ENCODE measurements at places on chromosomes 4 and X.

DNA sequence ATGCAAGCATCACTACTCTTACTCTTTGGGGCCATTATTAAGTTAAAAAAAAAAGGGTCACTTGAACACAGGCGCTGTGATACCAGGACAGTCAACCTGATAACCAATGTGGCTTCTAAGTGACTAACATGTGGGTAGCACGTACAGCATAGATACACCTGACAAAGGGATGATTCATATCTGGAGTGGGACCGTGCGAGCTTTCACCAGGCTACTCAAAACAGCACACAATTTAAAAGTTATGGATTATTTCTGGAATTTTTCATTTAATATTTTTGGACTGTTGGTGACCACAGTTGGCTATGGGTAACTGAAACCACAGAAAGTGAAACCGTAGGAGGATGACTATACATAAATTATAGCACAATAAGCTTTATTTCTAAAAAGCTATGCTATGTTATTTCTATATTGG, 113.8 kb upstream of the STIM2 start:
- ATAC-seq, result peak; percentile 100

DNA sequence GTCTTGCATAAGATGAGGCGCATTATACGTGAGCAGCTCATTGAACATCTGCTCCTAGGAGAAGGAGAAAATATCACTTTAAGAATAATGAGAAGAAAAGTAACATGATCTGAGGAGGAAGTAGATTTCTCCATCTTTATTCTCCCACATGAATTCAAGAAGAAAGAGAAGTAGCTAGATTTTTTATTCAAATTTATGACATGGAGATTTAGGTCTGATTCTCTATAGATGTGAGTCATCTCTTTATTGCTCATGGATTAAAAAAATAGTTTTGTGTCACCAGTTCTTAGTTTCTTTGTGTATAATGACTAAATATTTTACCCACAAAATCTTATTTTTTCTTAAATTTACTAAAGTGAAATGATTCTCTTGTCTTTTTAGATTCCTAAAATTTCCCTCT, 40.4 kb downstream of the HPGDS start:
- no peak for ATAC-seq

- no peak for ATAC-seq
Measured at GRCh38 chrX:14359316-14359715, 170.0 kb upstream of the GLRA2 start.

- ATAC-seq, result no peak
Measured at GRCh38 chr4:79241846-79242245, 84.0 kb downstream of the NAA11 start.

DNA sequence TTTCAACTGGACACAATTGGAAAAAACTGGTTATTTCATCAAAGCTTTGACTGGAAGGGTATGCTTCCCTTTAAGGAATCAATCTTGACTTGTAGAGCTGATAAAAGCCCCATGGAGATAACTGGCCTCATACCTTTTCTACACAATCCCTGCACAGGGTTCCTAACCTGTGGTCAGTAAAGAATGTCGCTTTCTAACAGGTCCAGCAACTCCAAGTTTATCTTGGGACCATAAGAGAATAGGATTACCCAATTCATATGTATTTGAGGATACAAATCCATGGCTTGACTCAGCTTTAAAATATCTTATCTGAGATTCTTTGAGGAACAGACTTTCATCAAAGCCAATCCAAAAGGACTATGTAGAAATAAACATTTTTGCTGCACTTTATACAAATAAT, 1399.8 kb upstream of the PABPC4L start:
- ATAC-seq, result no peak

DNA sequence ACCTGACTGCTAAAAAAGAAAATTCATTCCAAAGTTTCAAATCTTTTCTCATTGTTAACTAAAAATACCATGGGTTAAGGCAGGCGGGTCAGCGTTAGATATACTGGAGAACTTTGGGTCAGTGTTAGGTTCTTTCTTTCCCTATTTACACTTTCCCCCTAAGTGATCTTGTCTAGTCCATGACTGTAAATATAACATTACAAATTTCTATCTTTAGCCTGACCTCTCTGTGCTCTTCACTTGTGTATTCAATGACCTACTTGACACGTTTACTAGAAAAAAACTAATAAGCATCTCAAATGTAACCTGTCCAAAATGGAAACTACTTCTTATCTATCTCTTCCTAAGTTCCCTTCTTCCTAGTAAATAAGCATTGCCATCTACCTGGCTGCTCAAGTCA, 95.3 kb downstream of the JADE1 start:
- ATAC-seq, result no peak

DNA sequence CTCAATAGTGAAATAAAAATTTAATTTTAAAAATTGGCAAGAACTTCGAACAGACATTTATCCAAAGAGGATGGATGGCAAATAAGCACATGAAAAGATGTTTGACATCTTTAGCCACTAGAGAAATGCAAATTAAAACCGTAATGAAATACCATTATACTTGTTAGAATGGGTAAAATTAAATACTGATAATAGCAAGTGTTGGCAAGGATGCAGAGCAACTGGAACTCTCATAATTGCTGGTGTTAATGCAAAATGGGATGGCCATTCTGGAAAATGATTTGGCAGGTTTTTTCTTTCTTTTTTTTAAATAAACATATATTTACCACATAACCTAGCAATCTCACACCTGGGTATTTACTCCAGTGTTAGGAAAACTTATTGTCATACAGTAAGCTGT, 51.7 kb downstream of the HERC3 start:
- no peak for ATAC-seq

- no peak for ATAC-seq
Measured at GRCh38 chrX:50431623-50432022, 39.0 kb downstream of the DGKK start.

DNA sequence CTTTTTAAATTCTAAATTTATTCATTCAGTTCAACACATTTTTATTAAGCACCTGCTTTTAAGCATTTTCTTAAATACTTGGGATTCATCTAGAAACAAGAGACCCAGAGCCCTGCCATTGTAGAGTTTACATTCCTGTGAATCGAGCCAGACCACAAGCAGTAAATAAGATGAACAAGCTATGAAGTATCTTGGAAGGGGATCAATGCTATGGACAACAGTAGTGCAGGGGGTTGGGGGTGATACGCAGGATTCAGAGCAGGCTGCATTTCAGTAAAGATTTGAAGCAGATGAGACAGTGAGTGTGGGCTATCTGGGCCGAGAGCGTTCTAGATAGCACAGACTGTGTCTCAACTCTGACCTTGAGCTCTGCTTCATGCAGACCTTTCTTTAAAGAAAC, 35.1 kb downstream of the CLDN22 start:
- no peak for ATAC-seq

- ATAC-seq, result no peak
Measured at GRCh38 chr4:18508786-18509185, 487.2 kb upstream of the LCORL start.

- no peak for ATAC-seq
Measured at GRCh38 chr4:26071688-26072087, 157.7 kb downstream of the SMIM20 start.

DNA sequence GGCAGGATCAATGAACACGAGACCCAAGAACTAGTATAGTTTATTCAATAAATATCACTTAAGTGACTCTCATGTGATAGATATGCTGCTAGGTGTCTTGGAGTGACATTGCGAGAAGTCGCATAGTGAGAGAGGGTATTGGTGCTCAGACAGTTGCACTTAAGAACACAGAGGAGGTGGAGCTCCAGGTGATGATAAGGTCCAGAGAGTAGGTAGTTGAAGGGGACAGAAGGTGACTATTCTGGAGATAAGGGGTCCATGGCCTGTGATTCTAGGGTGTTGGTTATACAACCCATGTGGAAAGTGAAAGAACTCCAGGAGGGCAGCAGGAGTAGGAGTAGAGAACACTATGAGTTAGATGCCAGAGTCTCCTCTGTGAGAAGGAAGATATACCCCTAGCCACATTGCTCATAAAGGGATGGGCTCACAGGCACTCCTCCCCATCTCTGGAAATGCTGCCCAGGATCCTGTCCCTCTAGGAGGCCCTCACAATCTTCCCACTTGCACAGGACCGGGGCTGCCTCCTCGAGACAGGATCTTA, 9.2 kb downstream of the MAGED1 start:
- ATAC-seq, result no peak

GRCh38 chrX:112677167-112677566, 2.6 kb downstream of the LHFPL1 start:
- no peak for ATAC-seq

DNA sequence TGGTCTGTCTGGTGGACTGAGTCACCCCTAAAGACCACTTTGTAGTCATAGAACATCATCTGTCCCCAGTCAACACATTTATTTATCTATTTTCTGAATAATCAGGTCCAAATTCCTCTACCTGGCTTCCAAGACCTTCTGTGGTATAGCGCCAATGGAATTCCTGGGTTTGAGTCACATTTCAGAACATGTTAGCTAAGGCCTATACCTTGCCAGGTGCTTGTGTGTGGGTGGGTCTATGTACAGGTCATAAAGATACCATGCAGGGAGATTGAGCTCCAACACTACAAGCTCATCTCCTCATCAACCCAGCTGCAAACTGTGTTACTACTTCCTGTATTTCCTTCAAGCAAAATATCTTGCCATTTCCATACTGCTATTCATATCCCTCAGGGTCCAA, 113.3 kb downstream of the TRAPPC11 start:
- no peak for ATAC-seq

- no peak for ATAC-seq
Measured at GRCh38 chr4:100880011-100880410, 362.2 kb upstream of the EMCN start.

GRCh38 chr4:126993351-126993750, 639.4 kb upstream of the INTU start:
- no peak for ATAC-seq

DNA sequence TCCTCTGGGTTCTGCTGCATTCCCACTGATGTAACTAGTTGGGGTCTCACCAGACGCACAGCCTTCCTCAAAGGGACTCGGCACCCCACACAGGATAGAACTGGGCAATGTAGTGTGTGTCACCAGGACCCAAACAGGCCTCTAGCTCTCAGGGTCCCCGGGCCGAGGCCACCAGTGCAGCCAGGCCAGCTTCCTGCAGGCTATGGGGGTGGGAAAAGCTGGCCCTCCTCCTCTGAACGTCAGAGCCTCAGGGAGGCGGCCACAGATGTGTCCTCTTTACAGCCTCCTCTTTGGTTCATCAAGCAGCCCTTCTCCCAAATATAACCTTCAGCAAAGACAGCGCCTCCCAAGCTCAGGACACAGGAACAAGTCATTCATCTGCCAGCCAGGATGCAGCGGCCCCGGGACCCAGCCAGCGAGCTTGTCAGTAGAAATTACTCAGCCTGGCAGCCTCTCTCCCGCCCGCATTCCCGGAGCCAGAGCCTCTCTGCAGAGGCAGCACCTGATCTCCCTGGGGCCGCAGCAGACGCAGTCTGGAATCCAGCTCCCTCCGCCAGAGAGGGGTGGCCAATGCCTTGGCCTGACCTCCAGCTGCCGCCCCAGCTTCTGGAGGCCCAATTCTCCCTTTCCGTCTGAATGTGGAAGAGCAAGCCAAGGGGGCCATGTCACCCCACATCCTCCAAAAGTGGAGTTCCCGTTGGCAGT, 288.5 kb downstream of the FBXW7 start:
- no peak for ATAC-seq

DNA sequence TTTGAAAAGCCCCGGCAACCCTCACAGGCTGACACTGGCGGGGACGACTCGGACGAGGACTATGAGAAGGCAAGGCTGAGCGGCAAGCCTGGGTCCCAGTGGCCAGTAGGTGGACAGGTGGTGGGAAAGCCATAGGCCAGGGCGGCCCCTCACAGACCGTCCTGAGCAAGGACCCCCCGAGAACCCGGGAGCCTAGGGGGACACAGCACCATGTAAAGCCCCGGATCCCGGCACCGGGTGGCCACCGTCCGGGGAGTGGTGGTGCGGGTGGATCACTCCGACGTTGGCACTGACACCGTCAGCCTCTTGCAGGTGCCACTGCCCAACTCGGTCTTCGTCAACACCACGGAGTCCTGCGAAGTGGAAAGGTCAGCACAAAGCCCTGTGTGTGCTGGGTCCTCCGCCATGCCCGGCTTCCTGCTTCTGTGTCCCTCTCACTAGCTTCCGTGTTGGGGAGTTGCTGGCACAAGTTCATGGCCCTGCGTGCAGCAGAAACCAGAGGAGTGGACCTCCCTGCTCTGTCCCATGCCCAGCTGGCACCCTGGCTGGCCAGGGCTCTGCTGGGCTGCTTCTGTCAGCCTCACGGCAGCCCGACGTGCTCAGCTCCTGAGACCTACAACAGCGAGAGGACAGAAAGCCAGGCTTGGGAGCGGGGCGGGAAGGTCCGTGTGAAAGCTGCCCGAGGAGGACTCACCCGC, 11.9 kb upstream of the ADD1 start:
- ATAC-seq, result no peak

DNA sequence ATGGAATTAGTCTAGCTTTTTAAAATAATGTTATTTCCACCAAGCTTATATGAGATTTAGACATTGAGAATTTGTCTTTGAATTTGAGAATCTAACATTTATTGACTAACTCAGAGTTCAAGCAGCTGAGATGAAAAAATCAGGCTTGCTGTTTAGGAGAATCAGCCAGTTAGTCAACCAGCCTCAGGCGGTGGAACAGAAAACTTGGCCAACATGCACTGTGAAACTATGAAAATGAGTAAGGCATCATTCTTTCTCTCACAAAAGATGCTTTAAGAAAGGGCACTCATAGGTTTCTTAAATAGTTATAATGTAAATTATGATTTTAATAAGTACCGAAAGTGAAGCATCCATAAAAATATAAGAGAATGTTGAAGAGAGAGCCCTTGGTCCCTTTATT, 84.2 kb downstream of the NFKB1 start:
- peak; percentile 52 for ATAC-seq

DNA sequence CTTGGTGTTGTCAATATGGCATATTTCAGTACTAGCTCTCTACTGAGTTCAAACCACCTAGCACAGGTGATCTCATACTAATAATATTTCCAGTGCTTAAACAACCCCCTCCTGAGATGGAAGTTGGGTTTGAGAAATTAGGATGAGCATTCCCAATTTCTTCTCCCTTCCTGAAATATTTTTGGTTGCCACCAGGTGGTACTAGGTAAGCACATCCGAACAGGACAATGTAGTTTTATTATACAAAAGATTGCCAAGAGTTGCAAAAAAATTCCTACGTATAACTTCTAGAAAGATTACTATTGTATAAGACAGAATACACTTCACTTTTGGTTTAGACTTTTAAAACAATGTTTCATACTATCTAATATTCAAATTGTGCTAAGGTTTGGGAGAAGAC, 484.5 kb downstream of the PACRGL start:
- ATAC-seq, result no peak

DNA sequence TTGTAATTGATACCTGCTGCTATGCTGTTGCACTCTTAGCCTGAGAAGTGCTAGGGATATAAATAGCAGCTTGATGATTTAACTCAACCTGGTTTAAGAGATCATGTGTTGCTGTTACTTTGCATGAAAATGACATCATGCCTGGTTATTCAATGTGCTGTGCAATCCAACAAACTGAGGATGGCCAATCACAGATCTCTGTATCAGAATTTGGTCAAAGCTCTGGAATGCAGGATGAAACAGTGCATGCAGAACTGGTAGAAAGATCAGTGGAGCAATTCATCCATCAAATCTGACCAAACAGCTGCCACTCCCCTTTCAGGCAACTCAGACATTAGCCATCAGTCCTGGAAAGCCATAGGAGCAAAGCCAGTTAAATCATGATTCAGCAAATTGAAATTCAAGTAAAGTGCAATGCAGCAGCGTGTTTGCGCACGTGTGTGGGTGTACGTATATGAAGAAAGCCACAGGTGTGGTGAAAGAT, 160.3 kb upstream of the RASGEF1B start:
- no peak for ATAC-seq
